ENCODE measurements at places on chromosomes 7 and 10.

- peak; percentile 28 for DNase-seq
Observed at GRCh38 chr7:105304040-105304895, 84.5 kb downstream of the SRPK2 start.

GRCh38 chr7:94182066-94182465 lies 177.9 kb upstream of the BET1 start:
- peak; percentile 26 for DNase-seq

DNA sequence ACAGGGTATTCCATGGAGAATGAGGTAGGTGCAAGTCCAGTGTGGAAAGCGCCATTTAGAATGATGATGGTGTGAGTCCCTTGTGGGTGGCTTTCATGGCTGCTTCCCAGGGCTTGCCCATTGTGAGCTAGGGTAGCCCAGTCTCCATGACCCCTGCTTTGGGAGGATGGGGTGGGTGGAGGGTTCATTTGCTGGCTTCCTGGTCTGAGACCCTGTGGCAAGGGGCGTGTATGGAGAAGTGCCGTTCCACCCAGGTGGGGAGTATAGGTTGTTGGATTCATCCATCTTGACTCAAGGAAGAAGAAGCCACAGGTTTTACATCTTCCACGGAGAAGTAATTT lies 27.7 kb downstream of the CCM2 start:
- no peak for DNase-seq

- DNase-seq: no peak
Observed at GRCh38 chr7:13457790-13458189, 531.7 kb downstream of the ETV1 start.

DNA sequence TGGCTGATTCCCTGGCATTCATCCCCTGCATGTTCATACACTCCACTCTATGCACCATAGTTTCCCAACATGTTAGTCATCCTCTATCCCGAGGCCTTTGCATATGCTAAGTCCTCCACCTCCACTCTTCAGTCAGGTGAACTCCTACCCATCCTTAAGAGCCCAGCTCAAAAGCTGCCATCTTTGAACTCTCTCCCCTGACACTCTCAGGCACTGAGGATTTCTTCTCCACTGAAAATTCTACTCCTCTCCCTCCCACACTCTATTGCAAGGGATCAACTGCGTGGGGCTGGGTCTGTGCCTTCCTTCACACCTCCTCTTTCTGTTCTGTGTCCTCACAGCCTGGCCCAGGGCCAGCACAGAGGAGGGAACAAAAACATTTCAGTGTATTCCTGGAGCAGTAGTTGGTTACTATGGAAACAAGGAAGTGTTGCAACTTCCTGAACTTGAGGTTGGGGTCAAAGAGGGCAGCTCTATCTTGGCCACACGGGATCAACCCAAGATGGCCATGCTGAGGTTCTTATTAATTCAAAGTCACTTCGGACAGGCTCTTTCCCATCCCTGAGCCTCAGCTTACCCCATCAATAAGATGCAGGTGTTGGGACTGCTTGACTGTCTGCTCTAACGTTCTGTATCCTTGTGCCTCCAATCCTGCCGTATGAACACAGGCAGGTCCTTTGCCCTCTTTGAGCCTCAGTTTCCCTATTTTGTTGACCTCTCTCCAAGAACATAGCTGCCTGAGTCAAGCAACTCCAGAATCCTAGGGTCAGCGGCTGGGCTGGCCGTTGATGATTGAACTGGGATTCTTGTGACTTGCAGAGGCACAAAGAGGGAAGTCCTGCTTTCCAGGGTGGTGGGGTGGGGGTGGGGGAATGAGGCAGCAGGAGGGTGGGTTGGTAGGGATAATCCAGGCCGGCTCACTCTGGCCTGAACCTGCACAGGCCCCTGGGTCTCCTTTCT lies 15.5 kb downstream of the ZMIZ1 start:
- peak; percentile 98 for DNase-seq

- no peak for DNase-seq
Observed at GRCh38 chr7:44520574-44520973, 20.6 kb downstream of the NPC1L1 start.

DNA sequence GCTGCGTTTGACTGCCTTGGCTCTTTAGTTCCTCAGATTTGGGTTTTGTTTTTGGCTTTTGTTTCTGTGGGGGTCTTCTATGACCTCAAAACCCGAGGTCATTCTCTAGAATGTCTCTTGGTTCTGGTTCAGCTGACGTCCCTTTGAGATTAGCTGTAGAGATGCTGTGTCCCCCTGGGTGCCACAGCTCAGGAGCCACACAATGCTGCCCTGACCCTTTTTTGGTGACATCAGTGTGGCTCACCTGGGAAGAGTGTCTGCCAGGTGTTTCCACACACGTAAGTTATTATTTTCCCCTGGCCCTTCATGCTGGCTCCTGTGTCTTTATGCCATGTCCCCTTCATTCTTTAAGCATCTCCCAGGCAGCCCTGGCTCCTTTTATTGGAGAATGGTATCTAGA lies 89.8 kb upstream of the DDC start:
- no peak for DNase-seq

GRCh38 chr10:95664543-95664942 lies 8.0 kb upstream of the ALDH18A1 start:
- no peak for DNase-seq

- DNase-seq: peak; percentile 21
Observed at GRCh38 chr7:155796381-155797261, 15.6 kb downstream of the SHH start.

GRCh38 chr7:12570168-12570533 lies 369 bp upstream of the SCIN start:
- no peak for DNase-seq

DNA sequence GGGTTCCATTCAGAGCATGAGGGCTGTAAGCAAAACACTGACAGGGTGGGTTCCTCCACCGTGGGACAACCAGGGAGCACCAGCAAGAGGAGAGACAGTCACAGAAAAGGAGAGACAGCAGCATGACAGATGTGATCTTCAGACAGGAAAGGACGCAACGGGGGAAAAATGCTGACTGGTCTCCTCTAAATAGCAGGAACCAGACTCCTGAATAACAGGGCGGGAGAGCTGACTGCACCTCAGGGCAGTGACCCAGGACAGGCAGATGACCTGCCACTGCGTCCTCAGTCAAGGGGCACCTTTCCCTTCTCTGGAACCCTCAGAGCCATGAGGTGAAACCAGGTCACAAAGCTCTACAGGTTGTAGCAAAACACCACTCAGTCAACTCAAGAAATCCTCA lies 37.0 kb downstream of the CDCA7L start:
- DNase-seq: no peak

GRCh38 chr7:138842111-138842510 lies 44.1 kb upstream of the ATP6V0A4 start:
- DNase-seq: peak; percentile 71

GRCh38 chr7:138982204-138982623 lies 1.0 kb upstream of the KIAA1549 start:
- no peak for DNase-seq

GRCh38 chr10:65123120-65123519 lies 1601.9 kb downstream of the REEP3 start:
- no peak for DNase-seq

DNA sequence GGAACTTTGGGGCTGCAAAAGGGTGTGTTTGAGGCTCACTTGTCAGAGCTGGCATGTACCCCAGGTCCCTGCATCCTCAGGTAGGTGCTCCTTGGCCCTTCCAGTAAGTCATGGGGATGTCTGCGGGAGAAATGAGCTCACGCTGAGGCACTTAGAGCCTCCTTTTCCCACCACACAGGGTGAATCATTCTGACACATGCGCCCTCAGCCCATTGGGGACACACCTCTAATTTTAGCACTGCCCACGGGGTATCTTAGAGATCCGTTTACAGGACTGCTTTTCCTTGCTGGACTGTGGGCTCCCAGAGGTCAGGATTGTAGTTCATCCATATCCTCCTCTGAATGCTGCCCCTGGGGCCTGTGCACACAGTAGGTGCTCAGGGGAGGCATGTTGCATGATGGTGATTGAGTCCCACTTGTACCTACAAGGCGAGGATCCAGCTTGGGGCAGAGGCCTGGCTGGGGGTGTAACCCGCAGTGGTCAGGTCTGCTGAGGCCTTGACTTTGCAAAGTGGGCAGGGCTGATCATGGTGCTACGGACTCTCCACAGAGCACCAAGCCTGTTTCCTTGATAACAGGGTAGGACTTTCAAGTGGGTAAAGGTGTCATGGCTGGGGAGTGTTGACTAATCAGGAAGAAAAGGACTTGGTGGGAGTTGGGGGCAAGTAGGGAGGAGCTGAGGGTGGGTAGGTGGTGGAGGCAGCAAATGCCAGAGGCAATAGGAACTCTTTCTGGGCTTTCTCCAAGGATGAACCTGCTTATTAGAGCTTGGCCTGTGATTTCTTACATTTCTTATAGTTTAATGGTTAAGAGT lies 5.8 kb downstream of the TSPAN15 start:
- no peak for DNase-seq

GRCh38 chr7:151376218-151376902 lies 33.5 kb downstream of the WDR86 start:
- DNase-seq: no peak

DNA sequence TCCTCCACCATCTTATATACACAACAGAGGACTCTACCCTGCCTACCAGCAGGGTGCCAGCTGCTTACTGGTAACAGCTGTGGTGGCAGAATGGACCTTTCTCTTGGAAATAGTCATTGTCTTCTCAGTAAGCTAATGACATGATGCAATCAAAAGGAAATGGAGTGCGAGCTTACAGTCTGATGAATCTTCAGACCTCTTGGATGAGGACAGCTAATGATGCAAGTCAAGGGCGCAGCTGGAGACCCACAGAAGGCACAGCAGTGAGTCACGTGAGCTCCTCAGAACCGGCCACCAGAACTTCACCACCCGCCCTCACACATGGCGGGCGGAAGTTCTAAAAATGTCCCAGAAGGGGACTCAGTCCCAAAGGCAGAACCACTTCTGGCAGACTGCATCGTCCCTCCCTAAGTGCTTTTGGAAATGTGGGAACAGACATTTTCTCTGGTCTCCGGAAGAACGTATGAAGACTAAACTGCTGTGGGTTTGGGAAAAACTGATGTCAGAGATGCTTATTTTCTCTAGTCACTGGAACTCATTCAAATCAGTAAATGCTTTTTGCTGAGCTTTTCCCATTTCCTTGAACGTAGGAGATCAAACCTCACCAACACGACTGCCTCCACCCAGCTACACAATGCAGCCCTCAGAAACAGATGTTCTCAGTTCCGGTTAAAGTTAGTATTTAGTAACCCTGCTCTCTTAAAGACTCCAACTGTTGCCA lies 96.4 kb downstream of the FAS start:
- DNase-seq: no peak

Data from Caki2 (cell line).